ENCODE measurements at places on chromosomes 12 and 14. TPM values are rescaled to one million over a fixed set of nuclear protein-coding genes. Genes with fewer than 3 reads are reported as not detected.

DNA sequence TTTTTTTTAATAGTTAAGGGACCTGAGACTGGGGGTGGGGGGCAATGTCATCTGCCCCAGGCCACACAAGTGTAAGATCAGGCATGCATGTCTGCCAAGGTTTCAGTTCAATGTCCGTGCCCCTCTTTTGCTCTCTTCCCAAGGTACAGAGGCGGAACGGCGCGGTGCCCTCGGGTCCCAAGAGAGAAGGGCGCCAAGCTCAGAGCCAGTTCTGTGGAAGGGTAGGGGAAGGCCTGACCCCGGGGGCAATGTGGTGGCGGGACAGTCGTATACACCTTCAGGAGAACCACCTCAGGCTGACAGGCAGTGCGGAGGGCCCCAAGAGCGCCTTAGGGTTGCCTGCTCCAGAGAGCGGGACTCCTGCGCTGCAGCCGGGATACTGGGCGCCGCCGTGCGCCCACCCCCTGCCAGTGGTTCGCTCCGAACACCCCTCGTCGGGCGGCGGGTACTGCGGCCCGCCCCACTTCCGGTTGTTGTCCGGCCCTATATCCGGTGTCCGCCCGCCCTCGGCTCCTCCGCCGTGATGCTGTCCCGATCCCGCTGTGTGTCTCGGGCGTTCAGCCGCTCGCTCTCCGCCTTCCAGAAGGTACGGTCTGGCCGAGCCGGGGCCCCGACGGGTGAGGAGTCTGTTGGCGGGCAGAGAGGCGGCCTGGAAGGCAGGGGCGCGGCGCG, at the start of gene DLST:
Gene DLST (plus strand): TSS at position 486 of the 672 bp plus-strand sequence. CDS start 38 bp downstream, at position 524.
- H3K4me1 ChIP-seq, result peaks cover 16% of the 10 kb centered on the region
- peak within 1 kb of the TSS; percentile 95 for H3K4me3 ChIP-seq
- DNase-seq, result peak; percentile 94
- no peaks in the 10 kb centered on the region for H3K27me3 ChIP-seq
- H3K27ac ChIP-seq, result peak within 1 kb of the TSS; percentile 86

DNA sequence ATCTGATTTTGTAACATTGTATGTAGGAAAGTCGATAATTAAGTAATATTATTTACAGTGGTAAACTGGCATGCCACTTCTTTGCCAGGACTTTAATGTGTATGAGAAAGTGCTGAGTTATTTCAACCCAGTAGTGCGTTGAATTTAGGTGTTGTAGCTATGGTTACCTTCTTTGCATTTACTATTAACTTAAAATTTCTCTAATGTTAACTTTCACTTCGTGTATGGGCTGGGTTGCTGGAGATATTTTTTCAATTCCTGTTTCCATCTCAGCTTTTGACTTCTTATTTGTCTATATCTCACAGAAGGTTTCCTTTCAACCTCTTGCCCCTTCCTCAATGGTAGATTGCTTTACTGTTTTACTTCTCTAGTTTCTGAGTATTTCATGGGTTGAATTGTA, 1345.6 kb downstream of the FSCB start:
- no peak for DNase-seq
- H3K27ac ChIP-seq, result no peak overlapping the region
- H3K4me3 ChIP-seq, result no peak overlapping the region
- H3K27me3 ChIP-seq, result no peaks in the 10 kb centered on the region
- no peaks in the 10 kb centered on the region for H3K36me3 ChIP-seq

DNA sequence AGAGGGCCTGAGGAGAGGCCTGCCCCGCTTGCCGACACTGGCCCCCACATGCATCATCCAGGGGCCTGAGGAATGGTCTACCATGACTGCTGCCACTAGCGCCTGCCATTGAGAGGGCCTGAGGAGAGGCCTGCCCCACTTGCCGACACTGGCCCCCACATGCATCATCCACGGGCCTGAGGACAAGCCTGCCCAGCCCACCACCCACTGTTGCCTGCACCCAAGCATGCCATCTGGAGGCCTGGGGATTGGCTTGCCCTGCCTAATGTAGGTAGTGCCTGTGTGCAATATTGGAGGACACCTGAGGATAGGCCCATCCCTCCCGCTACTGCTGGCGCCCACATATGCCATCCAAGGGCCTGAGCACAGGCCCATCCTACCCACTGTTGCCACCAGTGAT, 24.4 kb downstream of the CYP46A1 start:
- no peak for DNase-seq
- no peaks in the 10 kb centered on the region for H3K36me3 ChIP-seq
- H3K4me1 ChIP-seq, result no peaks in the 10 kb centered on the region
- H3K27me3 ChIP-seq, result no peaks in the 10 kb centered on the region
- H3K27ac ChIP-seq, result no peak overlapping the region

- H3K4me3 ChIP-seq, result no peak overlapping the region
- H3K36me3 ChIP-seq, result no peaks in the 10 kb centered on the region
- DNase-seq, result no peak
- no peaks in the 10 kb centered on the region for H3K4me1 ChIP-seq
- peaks cover 3% of the 10 kb centered on the region for H3K27me3 ChIP-seq
- no peak overlapping the region for H3K27ac ChIP-seq
These were observed 16.2 kb downstream of the CLMN start for GRCh38 chr14:95303552-95303951.

Gene NKX2-1
- 0.11 TPM for total RNA-seq

- no peaks in the 10 kb centered on the region for H3K36me3 ChIP-seq
- no peak overlapping the region for H3K4me3 ChIP-seq
- no peaks in the 10 kb centered on the region for H3K27me3 ChIP-seq
These were observed 15.1 kb downstream of the TUNAR start for GRCh38 chr14:95891742-95892141.

Gene TTC9
- 0.02 TPM for total RNA-seq

GRCh38 chr14:91163316-91163715, 49.4 kb downstream of the DGLUCY start:
- H3K27ac ChIP-seq, result no peak overlapping the region
- no peaks in the 10 kb centered on the region for H3K4me1 ChIP-seq
- no peak for DNase-seq
- H3K4me3 ChIP-seq, result no peak overlapping the region
- peaks cover 63% of the 10 kb centered on the region for H3K36me3 ChIP-seq

- no peak for DNase-seq
- no peaks in the 10 kb centered on the region for H3K27me3 ChIP-seq
- no peak overlapping the region for H3K27ac ChIP-seq
- H3K4me3 ChIP-seq, result no peak overlapping the region
- no peaks in the 10 kb centered on the region for H3K4me1 ChIP-seq
These were observed 55.0 kb downstream of the OSBPL8 start for GRCh38 chr12:76504606-76505005.

Gene CIROP
- not detected for total RNA-seq

Gene C14orf39
- 0.82 TPM for total RNA-seq

Gene FAM181A
- total RNA-seq, result not detected

Gene GPR137C
- total RNA-seq, result 0.07 TPM

Gene TAS2R14
- total RNA-seq, result 1.4 TPM

Gene LGR5
- not detected for total RNA-seq

DNA sequence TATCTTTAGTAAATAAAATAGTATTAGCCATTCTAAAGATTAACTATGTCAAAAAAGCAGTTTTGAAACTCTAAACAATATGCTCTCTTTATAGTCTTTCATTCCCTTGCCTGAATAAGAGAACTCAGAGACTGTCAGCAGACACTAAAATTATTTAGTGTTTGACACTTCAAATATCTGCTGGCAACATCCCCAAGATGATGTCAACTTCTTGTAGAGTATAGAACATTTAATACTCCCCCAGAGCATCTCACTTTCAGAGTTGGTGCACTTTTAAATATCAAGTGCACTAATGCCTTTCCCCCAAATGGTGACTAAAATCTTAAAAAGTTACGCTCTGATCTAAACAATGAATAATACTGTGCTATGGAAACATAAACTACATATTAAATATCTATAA, 374.9 kb downstream of the SLC6A15 start:
- no peak for DNase-seq
- no peaks in the 10 kb centered on the region for H3K27me3 ChIP-seq
- no peaks in the 10 kb centered on the region for H3K4me1 ChIP-seq
- H3K4me3 ChIP-seq, result no peak overlapping the region
- no peak overlapping the region for H3K27ac ChIP-seq

DNA sequence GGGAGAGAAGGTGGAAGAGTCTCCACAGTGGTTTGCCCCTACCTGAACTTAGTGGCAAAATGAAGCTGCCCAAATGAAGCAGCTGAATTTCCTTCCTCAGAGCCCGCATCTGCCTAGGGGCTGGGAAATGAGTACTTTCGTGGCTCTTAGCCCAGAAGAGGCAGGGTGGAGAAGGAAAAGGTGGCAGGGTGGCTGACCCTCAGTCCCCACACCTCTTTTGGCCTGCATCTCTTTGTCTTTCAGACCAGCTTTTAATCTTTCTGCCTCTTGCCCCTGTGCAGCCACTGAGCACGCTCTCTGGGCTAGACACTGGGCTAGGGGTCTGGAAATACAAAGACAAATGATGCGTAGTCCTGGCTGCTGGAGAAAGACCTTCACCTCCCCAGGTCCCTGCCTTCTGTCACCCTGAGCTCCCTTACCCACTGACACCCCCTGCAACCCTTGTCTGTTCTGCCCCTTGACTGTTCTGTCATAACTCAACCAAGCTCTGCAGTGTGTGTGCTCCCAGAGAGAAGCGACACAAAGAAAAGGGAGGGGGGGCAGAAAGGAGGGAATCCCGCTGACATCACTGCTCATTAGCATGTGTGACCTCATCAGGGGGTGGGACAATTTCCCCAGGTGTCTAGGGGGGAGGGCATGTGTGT, 371 bp upstream of the REM2 start:
- H3K27me3 ChIP-seq, result no peaks in the 10 kb centered on the region
- peak; percentile 81 for DNase-seq
- H3K4me3 ChIP-seq, result no peak overlapping the region

Gene IL31
- not detected for total RNA-seq

DNA sequence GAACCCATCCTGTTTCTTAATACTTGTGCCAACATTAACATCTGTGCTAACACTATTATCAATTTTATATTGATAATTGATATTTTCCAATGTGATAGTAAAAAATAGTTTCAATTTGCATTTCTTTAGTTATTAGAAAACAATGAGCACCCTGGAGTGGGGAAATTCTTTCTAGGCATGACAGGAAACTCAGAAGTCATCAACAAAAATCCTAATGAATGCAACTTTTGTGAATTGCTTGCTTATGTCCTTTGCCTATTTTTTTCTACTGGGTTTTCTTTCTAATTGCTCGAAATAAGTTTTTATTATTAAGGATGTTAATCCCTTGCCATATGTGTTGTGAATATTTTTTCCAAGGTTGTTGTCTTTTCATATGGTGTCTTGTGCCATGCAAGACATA, 18.1 kb upstream of the WDR20 start:
- H3K4me3 ChIP-seq, result no peak overlapping the region
- DNase-seq, result no peak
- no peaks in the 10 kb centered on the region for H3K4me1 ChIP-seq
- no peak overlapping the region for H3K27ac ChIP-seq
- no peaks in the 10 kb centered on the region for H3K27me3 ChIP-seq
- H3K36me3 ChIP-seq, result no peaks in the 10 kb centered on the region

- H3K36me3 ChIP-seq, result no peaks in the 10 kb centered on the region
- H3K27me3 ChIP-seq, result no peaks in the 10 kb centered on the region
- H3K27ac ChIP-seq, result no peak overlapping the region
- peaks cover 4% of the 10 kb centered on the region for H3K4me1 ChIP-seq
These were observed 41.1 kb upstream of the CFAP54 start for GRCh38 chr12:96448300-96448699.

- no peak for DNase-seq
- no peak overlapping the region for H3K4me3 ChIP-seq
- no peaks in the 10 kb centered on the region for H3K4me1 ChIP-seq
These were observed 64.6 kb downstream of the SUSD6 start for GRCh38 chr14:69675877-69676416.

GRCh38 chr12:1502379-1502720, 92.0 kb downstream of the FBXL14 start:
- H3K27ac ChIP-seq, result no peak overlapping the region
- H3K4me1 ChIP-seq, result peaks cover 46% of the 10 kb centered on the region
- H3K4me3 ChIP-seq, result no peak overlapping the region
- no peaks in the 10 kb centered on the region for H3K27me3 ChIP-seq
- no peak for DNase-seq
- H3K36me3 ChIP-seq, result no peaks in the 10 kb centered on the region

Gene RASSF9
- not detected for total RNA-seq

DNA sequence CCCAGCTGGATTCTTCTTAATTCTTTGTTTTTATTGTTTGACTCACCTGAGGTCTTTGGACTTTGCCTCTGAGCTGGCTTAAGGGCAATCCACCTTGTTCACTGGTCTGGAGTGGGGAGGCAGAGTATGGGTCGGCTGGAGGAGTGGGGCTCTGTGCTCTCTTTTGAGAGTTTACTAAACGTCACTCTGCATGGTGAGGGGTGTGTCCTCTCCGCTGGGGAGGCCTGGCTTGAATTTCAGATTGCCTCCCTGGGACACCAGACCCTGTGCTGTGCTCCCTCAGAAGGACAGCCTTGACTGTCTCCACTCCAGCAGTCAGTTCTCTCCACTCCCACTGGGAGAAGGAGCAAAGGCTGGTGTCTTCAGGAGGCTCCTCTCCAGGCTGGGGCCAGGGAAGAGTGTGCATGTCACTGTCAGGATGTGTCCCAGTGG, 1.9 kb upstream of the MTA1 start:
- H3K27me3 ChIP-seq, result no peaks in the 10 kb centered on the region
- no peak overlapping the region for H3K4me3 ChIP-seq
- peaks cover 16% of the 10 kb centered on the region for H3K36me3 ChIP-seq
- H3K27ac ChIP-seq, result no peak overlapping the region

- no peak for DNase-seq
- no peaks in the 10 kb centered on the region for H3K36me3 ChIP-seq
- H3K4me1 ChIP-seq, result no peaks in the 10 kb centered on the region
These were observed 129.1 kb upstream of the TBX3 start for GRCh38 chr12:114812858-114813761.

- peak; percentile 88 for DNase-seq
- H3K36me3 ChIP-seq, result peaks cover 26% of the 10 kb centered on the region
- no peaks in the 10 kb centered on the region for H3K27me3 ChIP-seq
- H3K4me3 ChIP-seq, result peak within 1 kb of the TSS; percentile 75
- peak within 1 kb of the TSS; percentile 95 for H3K27ac ChIP-seq
These were observed at the start of gene ARF6 for GRCh38 chr14:49892636-49893308. TSS of gene ARF6 (plus strand) at chr14:49893082. CDS start at chr14:49893737, 655 bp downstream.

GRCh38 chr14:43005807-43006206, 1399.1 kb downstream of the LRFN5 start:
- no peaks in the 10 kb centered on the region for H3K27me3 ChIP-seq
- H3K36me3 ChIP-seq, result no peaks in the 10 kb centered on the region
- H3K4me3 ChIP-seq, result no peak overlapping the region
- no peak overlapping the region for H3K27ac ChIP-seq
- DNase-seq, result no peak

DNA sequence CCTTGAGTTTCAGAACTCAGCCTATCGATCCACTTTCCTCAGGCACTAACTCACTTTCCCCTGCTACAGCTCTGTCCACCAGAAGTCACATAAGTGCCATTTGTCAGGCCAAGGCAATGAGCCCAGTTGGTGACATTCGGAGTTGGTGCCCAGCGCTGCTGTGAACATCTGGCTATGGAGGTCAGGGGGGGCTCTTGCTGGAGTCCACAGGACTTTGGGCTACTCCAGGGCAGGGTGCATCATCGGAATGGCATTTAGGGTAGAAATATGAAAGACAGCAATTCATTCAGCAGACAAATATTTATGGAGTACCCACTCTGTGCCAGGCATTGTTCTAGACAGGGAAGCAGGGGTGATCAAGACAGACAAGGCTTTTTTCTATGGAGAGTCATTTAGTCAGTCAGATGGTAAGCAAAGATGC, 1.5 kb upstream of the PPP1CC start:
- H3K27me3 ChIP-seq, result no peaks in the 10 kb centered on the region
- H3K4me3 ChIP-seq, result no peak overlapping the region
- peaks cover 12% of the 10 kb centered on the region for H3K4me1 ChIP-seq
- DNase-seq, result no peak
- H3K36me3 ChIP-seq, result peaks cover 19% of the 10 kb centered on the region

GRCh38 chr14:71231521-71232393, 324.5 kb downstream of the PCNX1 start:
- peaks cover 17% of the 10 kb centered on the region for H3K4me1 ChIP-seq
- no peaks in the 10 kb centered on the region for H3K27me3 ChIP-seq
- no peak overlapping the region for H3K27ac ChIP-seq
- no peak overlapping the region for H3K4me3 ChIP-seq

Measured in K562 (cell line).